ENCODE measurements at places on chromosomes 7 and 10.

- no peak for DNase-seq
Observed at GRCh38 chr10:47259466-47259865, 40.5 kb upstream of the GDF10 start.

DNA sequence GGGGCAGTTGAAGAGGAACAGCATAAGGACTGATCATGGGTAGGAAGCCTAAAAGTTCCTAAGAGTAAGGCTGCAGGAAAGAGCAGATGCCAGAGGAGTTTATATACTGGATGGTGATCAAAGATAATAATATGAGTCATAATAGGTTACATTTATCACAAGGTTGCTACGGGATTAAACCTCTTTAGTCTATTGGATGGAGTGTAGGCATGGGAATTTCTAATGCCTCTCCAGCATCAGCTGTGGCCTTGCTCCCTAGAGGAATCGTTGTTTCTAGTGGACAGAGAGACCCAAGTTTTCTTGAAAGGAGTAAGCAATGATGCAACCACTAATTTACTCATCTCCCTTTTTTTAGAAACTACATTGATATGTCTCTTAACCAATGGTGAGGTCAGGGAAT lies 213.4 kb downstream of the GPR37 start:
- no peak for DNase-seq

DNA sequence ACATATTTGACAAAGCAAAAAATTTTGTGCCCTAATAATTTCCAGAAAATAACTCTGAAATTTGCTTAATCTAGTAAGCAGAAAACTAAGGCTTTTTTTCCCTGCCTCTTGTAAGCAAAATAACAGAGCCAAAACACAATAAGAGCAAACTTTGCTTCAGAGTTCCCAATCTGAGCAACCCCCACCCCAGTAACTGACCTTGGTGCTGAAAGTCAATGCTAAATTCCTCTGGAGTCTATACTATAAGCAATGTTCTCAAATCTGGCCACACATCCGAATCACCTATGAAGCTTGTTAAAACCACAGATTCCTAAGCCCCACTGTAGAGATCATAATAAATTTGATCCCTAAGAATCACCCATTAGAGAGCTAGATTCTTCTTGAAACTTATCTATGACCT lies 150.5 kb downstream of the ELAPOR2 start:
- peak; percentile 25 for DNase-seq

DNA sequence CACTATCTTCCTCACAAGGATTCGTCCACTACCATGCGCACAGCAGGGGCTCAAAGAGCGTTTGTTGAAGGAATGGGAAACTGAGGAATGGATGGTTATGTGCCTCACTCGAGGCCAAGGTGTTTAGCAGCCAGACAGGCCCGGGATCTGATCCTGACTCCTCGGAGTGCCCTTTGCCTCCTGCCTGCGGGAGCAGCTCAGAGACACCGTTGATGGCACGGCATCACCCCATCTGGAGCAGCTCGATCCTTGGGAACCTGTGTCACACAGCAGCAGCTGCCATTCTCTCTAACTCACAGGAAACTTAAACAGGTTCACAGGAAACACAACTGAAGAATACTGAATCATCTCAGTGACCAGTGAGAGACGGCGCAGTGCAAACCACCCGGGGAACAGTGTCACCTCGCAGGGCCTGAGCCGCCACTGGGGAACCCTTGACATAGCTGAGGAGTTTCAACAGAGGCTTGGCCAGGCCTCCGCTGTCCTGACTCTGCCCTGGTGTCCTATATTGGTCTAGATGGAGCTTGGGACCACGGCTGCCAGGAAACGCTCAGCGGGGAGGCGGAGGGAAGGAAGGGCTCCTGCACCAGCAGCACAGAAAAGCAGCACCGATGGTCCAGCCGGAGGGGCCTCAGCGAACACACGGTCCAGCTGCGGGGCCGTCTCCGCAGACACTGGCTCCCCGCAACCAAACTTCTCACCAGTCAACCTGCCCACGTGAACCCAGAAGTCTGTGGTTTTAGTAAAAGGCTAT lies 169.4 kb downstream of the ADARB2 start:
- DNase-seq = no peak

GRCh38 chr10:110501142-110501937 lies 3.6 kb downstream of the DUSP5 start:
- DNase-seq = peak; percentile 94

DNA sequence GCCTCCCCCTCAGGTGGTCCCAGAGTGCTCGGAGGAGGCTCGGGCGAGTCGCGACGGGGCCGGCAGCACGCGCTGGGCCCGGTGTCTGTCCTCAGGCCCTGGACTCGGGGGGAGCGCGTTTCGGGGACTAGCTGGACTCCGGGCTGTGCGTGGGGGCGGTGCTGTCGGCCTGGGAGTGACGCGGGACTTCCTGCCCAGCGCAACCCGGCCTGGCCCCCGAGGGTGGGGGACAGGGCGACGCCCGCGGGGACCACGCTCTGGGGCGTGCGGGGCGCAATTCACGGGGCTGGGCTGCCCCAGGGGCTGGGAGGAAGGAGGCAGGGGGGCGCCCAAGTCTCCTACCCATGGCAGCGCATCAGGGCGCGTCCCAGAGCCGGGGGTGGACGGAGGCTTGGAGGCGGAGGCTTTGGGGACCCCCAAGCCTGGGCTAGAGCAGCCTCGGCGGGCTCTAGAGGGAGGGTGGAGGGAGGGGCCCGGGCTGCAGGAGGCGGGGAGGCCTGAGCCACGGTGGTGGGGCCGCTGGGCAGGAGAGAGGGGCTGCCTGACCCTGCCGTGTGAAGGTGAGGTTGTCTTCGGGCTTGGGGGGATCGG lies 2.3 kb upstream of the VENTX start:
- no peak for DNase-seq

GRCh38 chr7:27145914-27146412 lies 1.6 kb downstream of the HOXA6 start:
- no peak for DNase-seq

- no peak for DNase-seq
Observed at GRCh38 chr7:92735707-92736106, 100.7 kb downstream of the CDK6 start.

DNA sequence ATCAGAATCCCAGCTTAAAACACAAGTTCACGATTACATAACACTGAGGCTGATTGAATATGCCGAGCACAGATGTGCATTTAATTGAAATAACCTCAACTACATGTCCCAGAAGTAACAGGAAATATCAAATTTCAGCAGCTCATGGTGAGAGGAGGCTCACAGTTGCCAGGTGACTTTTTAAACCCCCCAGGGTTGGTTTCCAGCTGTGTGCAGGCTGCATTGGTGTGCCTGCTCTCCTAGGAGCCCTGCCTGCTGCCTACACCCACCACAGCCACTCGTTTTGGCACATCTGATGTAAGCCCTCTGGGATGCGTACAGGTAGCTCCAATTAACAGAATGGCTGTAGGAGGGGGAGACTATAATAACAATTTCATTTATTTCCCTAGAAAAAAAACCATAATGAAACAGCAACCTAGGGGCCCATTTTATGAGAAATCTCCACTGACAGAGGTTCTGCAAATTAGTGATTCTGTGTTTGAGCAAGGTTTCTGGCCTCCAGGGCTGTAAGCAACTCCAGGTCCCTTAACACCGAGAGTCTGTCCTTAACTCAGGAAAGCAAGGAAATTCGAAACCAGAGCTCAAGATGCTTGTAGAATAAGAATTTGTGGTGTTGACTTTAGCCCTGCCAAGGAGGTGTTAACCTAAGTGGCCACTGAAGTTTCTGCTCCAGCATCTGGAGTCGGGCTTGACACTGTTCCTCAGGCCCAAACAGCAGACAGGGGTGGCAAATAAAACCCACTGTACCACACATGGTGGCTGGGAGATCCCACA lies 161.9 kb downstream of the BMPER start:
- peak; percentile 45 for DNase-seq

- DNase-seq = no peak
Observed at GRCh38 chr10:131559450-131559911, 248.0 kb upstream of the TCERG1L start.

DNA sequence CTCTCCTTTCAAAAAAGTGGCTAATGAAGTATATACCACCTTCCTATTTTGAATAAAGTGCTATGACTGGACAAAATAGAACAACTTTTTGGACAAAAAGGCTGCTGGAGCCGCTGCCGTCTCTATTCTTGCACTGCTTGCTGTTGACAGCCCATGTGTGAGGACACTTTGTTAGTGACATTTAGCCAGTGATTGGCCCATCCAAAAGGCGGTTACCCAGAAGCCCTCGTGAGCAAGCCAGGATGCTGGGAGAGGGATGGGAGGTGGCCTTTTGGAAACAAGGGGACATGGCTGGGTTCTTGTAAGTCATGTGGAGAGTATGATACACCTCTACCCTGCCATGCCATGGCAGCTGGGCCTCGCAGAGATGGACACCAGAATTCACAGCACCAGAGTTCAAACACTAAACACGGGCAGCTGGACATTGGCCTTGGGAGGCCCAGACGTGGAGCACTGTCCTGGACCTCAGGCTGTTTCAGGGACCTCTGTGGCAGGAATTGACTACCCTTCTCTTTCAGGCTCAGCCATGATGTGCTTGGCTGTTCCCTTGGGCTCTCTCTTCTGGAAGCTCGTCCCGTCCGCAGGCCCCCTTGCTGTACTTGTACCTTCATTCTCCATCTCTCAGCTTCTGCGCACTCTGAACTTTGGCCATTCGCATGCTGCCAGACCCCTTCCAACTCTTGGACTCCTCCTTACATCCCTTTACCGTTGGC lies 118.3 kb downstream of the TCF7L2 start:
- no peak for DNase-seq

- no peak for DNase-seq
Observed at GRCh38 chr7:158655931-158656441, 48.6 kb downstream of the NCAPG2 start.

DNA sequence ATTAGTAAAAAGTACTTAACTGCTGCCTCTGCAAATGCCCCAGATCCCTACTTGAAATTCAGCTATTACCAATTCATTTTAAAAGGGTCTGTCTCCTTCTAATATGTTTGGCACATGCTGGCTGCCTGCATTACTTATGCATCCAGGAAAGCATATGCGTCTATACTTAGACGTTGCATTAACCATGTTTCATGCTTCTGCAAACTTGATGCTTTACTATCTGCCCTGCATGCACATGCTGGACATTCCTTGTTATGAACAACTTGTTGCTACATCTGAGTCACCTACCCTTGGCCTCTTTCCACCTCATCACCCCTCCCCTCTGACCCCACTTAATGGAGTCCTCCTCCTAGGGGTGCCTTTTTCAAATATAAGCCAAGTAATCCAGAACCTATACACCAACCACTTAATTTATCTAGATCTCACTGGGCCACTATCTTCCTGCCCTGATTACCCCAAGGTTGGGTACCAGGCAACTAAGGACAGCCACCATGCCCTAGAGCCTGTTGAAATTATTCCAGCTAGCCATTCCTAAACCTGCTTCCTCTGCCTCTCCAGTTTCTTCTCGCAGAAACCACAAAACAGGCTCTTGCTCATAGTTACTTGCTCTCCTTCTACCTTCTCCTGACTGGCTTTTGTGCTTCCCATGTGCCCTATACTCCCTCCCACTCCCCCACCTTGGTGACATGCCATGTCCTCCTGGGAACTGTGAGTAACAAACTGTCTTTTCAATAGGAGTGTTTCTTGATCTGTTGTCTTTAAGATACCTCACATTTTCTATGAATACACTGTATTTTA lies 1187.9 kb downstream of the REEP3 start:
- DNase-seq = no peak

- DNase-seq = no peak
Observed at GRCh38 chr10:108592956-108593355, 1330.4 kb downstream of the XPNPEP1 start.

DNA sequence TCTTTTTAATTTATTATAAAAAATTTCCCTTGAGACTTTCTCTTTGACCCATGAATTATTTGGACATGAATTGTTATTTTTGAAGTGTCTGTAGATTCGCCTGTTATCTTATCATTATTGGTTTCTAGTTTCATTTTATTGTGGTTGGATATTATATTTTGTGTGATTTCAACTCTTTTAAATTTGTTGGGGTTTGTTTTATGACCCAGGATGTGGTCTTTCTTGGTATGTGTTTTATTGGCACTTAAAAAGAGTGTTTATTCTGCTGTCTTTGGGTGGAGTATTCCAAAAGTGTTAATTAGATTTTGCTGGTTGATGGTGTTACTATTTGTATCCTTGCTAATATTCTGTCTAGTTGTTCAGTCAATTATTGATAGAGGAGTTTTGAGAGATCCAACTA lies 50.5 kb upstream of the GPR141 start:
- DNase-seq = no peak

- DNase-seq = peak; percentile 62
Observed at GRCh38 chr7:74010407-74010806, 17.6 kb upstream of the ELN start.

GRCh38 chr10:129743738-129744133 lies 220.3 kb downstream of the EBF3 start:
- DNase-seq = no peak

- DNase-seq = peak; percentile 54
Observed at GRCh38 chr7:155296788-155297516, 726 bp upstream of the INSIG1 start.
